Activated CD8-positive, alpha-beta memory T cell treated with anti-CD3 and anti-CD28 coated beads for 1 hour (primary cell): ENCODE measurements at places on chromosomes 7 and 10.

GRCh38 chr7:125467996-125468854 lies 538.6 kb upstream of the POT1 start:
- no peak for DNase-seq

DNA sequence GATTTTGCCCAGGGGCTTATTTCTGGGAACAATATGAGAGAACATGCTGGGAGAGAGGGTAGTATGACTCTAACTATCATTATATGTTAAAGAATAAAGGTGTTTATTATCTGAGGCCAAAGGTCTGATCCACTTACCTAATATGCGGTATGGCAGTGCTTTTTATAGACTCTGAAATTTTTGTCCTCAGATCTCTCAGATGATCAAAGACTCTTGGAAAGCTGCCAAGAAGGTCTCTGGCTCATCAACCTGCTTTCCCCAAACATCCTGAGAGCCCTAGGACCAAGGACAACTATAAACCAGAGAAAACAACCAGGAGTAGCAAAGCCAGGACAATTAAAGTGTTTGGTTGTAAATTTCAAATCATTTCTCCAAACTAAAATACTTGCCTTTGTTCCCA lies 255.7 kb upstream of the LRRN3 start:
- no peak for DNase-seq

DNA sequence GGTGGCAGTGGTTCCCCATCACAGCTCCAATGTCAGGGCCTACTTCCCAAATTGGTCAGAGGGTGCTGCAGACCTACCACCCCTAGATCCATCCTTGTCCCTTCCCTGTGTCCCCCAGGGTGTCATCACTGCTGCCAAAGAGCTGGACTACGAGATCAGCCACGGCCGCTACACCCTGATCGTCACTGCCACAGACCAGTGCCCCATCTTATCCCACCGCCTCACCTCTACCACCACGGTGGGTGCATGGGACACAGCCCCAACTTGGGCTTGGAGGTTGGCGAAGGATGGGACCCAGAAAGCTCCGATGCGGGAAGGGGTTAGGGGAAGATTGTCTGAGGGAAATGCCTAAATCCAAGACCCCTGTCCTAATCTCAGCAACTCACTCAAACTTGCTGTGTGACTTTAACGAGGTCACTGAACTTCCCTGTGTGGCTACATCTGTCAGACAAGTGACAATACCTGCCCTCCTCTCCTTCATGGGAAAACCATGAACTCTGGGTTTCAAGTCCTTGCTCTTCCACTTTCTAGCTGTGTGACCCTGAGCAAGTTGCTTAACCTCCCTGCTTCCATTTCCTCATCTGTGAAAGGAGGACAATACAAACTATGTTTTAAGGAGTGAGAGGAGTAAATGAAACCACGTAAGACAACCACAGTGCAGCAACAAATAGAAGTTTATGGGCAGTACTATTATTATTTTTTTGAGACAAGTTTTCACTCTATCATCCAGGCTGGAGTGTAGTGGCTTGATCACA lies 4.9 kb upstream of the VSIR start:
- DNase-seq = no peak

DNA sequence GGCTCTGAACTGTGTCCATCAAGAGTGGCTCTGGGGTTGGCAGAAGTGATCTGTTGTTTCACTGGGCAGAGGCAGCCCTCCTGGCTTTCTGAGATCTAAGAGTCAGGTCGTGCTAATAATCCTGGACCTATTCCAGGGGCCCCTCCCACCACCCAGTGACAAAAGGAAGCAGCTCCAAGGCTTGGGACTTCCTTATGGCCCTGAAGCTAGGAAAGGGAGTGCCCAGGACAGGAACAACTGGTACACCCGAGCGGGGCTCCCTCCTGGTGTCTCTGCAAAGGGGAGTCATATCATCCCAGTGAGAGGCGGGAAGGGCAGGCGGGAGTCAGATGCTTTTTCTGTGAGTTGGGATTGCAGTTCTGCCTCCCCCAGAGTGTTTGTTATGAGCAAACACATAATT lies 32.3 kb downstream of the RPS24 start:
- no peak for DNase-seq

DNA sequence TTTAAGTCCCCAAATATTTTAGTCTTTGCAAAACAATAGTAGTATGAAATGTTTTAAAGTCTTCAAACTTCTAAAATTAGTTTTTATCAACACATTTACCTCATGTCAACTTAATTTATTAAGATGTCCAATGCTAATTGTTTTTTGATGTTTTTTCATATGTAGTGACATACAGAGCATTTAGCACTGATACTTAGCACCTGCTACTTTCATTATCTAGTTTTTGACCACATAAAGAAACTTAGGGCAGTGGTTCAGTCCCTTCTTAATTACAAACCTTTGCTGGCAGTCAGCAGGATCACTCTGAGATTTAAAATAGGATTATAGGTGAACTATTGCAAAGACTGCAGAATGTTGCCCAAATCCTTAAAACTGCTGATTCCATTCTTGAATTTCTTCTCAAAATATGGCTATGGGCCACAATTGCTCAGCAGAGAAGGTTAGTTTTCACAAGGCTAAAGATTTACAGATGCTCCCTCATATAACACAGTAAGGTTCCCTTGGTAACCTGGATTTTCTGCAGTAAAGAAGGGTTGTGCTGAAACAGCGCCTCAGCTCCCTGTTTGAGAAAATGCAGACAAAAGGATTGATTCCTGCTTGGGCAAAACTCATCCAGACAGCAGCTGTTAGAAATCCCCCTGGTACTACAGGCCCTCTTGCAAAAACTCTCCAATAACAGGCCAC lies 3.4 kb downstream of the GPR85 start:
- DNase-seq = no peak

DNA sequence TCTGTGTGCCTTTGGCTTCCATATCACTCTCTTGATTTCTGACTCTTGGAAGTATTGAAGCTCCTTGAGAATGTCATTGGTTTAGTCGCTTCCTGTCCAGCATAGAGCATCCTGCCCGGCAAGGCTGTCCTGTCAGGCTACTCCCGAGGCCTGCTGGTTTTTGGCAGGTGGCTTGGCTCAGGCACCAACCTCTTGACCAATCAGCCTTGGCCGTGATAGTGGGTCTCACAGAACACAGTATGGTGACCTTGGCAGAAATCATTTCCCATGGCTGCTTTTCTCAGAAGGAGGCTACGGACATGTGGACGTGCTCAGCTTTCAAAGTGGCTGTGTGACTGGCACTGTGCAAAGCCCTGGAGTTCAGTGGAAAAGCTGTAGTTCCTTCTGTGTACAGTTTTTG lies 516.9 kb downstream of the REEP3 start:
- DNase-seq = no peak

GRCh38 chr7:157825325-157825724 lies 488.5 kb downstream of the DNAJB6 start:
- no peak for DNase-seq

- DNase-seq = no peak
These were observed 207.8 kb downstream of the DYNC1I1 start for GRCh38 chr7:95980167-95980566.

GRCh38 chr10:116059320-116059719 lies 213.7 kb downstream of the GFRA1 start:
- DNase-seq = no peak

- DNase-seq = no peak
These were observed 83.2 kb downstream of the MLLT10 start for GRCh38 chr10:21617267-21617666.

DNA sequence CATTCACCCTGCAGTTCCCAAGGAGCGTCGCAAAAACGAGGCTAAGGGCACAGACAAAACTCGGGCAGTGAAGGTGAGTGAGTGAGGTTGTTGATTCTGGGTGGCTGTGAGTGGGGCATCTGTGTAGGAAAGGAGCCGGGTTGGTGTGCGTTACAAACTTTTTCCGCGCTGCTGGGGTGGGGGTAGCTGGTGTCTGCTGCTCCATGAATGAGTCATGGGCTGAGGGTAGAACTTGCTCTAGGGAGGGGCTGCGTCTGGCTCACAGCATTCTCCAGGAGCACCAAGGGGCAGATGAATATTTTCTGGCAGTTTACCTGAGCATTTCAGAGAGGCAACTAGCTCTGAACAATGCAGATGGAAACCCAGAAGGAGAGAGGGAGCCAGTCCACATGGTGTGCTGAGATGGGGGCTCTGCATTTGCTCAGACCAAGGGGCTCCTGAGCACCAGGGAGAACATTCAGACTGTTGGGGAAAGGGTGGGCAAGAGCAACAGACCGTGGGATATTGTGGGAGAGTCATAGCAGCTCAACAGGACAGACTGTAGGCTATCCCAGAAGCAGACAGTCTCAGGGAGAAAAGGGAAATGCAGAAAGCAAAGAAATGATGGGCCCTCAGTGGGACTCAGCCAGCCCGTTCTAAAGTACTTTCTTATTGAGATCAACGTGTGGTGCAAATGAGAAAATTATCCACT lies 18.8 kb downstream of the NOBOX start:
- no peak for DNase-seq

GRCh38 chr7:137958470-137959431 lies 43.1 kb downstream of the CREB3L2 start:
- DNase-seq = no peak

DNA sequence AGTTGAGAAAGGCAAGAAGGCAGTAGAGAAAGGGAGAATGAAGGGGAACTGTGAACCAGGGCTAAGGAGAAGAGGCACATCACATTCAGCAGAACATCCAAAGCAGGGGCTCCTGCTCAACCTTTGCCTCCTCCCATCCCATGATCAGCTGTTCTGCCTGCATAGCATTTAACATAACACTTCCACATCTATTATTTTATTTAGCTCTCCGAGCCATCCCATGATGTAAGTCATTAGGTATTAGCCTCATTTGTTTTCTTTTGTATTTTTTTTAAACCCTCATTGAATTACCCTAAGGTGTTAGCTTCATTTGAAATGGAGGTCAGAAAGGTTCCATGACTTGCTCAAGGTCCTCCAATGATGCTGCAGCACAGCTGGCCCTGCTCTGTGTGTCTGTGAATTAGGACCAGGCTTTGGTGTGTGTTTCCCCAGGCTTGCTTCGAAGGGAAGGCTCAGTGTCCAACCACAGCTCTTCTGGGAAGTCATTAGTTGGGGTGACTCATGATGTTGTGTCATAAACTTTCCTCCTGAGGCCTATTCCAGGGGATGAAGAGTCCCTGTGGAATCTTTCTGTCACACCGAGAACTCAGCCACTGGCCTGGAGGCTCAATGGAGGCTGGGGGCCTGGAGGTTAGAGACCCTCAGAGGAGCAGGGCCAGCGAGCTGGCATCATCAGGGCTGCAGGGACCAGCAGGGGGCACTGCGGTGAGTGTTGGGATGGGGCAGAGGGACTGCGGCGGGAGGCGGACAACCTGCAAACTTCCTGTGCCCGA lies 16.5 kb downstream of the NPFFR1 start:
- no peak for DNase-seq
